Mesothelial cell of epicardium (in vitro differentiated cells): ENCODE measurements at places on chromosomes 5 and 9. TPM values are rescaled to one million over a fixed set of nuclear protein-coding genes. Genes with fewer than 3 reads are reported as not detected.

DNA sequence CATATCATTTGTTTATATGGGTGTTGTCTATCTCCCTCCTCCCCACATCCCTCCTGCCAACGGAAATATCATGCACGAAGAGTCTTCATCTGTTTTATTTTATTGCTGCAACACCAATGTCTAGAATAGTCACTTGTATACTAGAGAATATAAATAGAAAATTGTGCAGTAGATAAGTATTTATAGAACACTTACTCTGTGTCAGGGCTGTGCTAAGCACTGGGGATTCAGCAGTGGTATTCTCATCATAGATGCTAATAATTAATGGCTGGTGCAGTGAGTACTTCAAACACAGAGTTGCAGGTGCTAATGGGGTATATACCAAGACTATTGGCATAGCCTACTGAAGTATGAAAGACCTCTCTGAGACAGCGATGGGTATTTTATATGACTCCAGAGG is 353.5 kb upstream of the CDH6 start:
- H3K27ac ChIP-seq, result no peak overlapping the region
- no peaks in the 10 kb centered on the region for H3K4me1 ChIP-seq
- H3K27me3 ChIP-seq, result no peaks in the 10 kb centered on the region

DNA sequence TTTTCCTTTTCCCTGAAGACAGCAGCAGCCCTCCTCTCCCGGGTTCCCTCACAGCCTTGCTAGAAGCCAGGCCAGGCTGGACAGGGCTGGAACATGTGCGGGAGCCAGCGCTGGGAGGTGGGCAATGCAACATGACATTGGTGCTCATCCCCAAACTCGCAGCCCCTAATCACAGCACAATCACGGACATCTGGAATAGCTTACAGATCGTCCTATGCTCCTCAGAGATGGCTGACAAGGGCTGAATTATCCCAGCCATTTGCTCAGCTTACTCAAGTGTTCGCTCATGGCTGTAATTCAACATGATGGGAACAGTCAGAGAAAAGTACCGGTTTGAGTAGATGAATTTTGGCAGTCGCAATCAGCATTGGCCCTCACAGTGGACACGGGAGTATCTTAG is 49.8 kb downstream of the FSTL4 start:
- DNase-seq, result no peak
- peaks cover 10% of the 10 kb centered on the region for H3K4me1 ChIP-seq
- H3K27ac ChIP-seq, result no peak overlapping the region

DNA sequence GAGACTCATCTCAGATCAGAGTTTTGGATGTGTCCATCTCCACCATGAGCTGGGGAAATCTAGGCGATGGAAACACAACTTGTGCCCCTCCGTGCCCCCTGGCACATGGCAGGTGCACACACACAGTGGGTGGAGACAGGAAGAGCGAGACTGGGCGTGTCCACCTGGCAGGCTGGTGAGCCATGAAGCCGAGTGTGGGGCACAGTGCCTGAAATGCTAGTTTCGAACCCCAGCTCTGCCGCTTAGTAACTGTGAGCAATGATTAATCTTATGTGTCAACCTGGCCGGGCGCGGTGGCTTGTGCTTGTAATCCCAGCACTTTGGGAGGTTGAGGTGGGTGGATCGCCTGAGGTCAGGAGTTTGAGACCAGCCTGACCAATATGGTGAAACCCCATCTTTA is 80.8 kb upstream of the RNU6ATAC start:
- H3K27me3 ChIP-seq, result peaks cover 38% of the 10 kb centered on the region
- no peak for DNase-seq
- H3K4me3 ChIP-seq, result no peak overlapping the region

SLC1A3 gene
- 55.0 to 59.4 TPM (median 56.3 TPM) in 3 replicates for total RNA-seq

TCERG1 gene
- 156 to 157 TPM (median 156 TPM) in 3 replicates for total RNA-seq

CATSPER3 gene
- 1.1 to 1.5 TPM (median 1.4 TPM) in 3 replicates for total RNA-seq

TAF11L5 gene
- total RNA-seq, result not detected in 3 replicates

TCF7 gene
- total RNA-seq, result 7.5 to 9.0 TPM (median 8.0 TPM) in 3 replicates
